Renal cortex interstitium (tissue), 15 donors: ENCODE measurements at places on chromosomes 3 and 15. TPM values are rescaled to one million over a fixed set of nuclear protein-coding genes. Genes with fewer than 3 reads are reported as not detected.

The C3orf20 gene
- 0.34 TPM for polyA plus RNA-seq

The STARD5 gene
- polyA plus RNA-seq: 3.3 TPM

The KLF15 gene
- 15.4 TPM for polyA plus RNA-seq

The ACP3 gene
- 62.6 TPM for polyA plus RNA-seq

The ACSBG1 gene
- 1.5 TPM for polyA plus RNA-seq
